ENCODE measurements at places on chromosomes 2 and 18.
A peak's percentile ranks its signal among the peaks of the same experiment; 100 is the strongest.

DNA sequence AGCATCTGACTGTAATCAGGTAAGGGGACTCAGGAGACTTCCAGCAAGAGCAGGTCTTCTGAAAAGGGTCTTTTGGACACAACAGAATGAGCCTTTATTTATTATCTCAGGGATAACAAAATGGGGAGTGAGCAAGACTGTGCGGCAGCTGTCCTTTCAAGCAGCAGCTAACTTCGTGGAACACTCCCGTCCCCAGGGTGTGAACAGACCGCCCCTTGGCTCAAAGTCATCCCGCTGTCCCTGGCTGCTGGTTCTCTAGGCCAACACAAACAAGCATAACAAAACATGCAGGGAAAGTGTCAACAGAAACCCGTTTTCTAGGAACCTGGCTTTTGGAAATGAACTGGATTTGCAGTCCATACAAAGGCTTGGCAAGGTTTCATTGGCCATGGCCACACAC lies 787.9 kb upstream of the FANCL start:
- no peak for DNase-seq

DNA sequence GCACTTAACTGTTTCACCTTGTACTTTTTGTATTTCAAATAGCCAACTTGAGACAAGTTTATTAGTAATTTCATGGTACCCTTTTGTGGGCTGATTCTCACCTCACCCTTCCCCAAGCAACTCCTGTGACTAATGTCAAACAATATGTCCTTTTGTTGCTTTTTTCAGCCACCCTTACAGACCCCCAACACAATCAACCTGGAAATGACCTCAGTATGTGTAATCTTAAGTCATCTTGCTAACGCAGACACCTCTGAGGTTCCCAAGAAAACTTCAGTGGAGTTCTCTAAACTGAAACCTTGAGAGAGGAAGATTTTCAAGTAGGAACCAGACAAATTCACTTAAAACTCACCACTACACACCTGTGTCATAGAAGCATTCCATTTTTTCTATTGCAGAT lies 69.5 kb downstream of the KYNU start:
- DNase-seq, result no peak

DNA sequence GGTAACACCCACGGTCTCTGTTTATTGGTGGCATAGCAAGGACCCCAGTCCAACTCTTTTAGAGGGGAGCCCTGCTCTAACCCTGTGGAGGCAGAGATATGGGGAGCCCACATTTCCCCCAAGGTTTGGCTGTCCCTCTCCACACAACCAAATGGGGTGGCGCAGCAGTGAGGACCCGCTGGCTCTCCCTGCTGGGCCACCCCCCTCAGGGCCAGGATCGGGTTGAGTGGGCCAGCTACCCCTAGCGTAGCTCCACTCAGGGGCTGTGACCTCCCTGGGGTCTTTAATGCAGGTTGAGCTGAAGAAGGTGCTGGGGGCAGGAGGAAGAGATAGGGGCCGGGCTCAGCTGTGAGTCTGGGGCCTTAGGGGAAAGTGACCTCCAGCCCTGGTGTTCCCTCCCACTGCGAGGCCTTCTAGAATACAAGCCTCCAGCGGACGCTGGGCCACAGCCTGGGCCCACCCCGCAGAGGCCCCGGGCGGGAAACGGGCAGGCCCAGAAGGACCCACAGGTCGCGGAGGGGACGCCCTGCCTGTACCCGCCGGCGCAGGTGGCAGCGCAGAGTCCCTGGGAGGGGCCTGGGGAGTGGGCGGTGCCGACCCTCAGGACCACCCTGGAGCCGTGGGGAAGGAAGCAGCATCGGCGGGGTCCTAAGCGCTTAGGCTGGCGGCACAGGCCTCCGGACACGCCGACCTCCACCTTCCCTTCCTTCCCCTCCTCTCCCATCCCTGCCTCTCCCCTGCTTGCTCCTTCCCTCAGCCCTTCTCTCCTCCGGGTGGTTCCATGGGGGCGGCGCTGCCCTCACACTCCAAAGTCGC lies 9.6 kb downstream of the CROCC2 start:
- no peak for DNase-seq

DNA sequence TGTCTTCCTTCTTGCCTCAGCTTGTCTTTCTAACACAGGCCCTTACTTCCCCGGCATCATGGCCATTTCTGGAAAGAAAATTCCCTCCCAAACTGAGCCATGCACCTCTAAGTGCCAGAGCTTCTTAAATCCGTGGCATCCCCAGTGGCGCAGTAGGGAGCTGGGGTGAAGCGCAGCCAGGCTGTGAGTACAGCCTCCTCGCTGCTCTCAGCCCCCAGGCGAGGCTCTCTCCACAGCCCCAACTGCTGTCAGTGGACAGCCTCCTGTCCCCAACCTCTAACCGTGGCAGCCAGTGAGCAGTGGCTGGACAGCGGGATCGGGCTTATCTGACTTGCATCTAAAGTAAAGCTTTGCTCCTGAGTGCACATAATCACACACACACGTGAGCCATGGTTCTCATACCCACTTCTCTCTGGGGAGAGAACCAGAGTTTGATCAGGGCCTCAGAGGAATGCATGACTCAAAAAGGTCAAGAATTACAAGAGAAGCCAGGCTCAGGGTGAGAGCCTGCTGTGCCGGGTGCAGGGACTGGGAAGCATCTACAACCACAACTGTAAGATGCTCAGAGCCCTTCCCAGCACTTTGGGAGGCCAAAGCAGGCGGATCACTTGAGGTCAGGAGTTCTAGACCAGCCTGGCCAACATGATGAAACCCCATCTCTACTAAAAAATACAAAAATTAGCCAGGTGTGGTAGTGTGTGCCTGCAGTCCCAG lies 50.7 kb downstream of the SFXN5 start:
- DNase-seq, result no peak

- DNase-seq, result no peak
Observed at GRCh38 chr2:213199871-213200270, 48.5 kb upstream of the IKZF2 start.

GRCh38 chr2:233090879-233091278 lies 30.7 kb downstream of the INPP5D start:
- DNase-seq, result no peak

- no peak for DNase-seq
Observed at GRCh38 chr2:235157746-235158482, 206.1 kb downstream of the SH3BP4 start.

DNA sequence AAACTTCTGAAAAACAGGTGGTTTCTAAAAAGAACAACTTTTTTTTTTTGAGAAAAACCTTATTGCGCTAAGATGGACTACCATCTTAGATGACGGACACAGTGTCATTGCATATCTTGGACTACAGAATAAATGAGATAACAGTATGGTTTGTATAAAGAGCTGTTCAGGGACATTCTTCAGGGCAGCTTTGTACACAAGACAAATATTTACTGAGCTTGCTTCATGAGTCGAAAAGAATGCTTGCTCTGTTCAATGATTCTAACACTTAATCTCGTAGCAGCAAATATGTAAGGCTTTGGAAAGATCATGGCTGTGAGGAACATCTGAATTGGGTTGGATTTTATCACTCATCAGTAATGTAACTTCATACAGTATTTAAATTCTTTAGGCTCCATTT lies 282.5 kb upstream of the CWC22 start:
- no peak for DNase-seq

DNA sequence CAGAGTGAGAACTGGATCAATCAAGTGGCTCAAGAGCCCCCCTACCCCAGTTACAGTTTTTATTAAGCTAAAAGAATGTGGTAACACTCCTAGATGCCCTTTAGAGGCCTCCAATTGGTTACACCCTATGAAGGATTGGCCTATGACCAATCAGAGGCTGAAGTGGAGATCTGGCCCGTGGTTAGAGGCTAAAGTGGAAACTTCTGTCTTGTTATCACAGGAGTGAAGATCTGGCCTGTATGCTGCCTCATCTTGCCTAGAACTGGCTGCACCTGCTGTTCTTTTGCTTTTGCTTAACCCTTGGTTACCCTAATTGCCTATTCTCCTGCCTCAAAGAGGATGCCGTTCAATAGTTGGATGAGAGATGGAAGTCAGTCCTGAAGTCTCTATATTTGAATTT lies 100.1 kb upstream of the MAP2 start:
- no peak for DNase-seq

DNA sequence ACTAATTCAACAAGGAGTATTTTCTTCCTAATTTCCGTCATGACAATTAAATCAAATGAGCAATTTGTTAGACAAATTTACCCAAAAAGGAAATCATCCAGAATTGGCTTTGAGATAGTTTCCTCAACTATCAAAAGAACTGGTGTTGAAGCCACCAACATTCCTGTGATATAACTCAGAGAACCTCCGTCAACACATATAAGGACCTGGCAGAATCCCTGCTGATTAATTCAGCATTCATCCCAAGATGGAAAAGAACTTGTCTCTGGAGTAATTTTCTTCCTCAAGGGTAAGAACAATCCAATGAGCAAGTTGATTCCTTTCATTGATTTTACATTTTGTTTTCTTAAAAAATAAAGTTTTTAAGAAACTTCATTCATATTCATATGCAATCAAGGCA lies 62.0 kb downstream of the MBD2 start:
- DNase-seq, result no peak

- DNase-seq, result no peak
Observed at GRCh38 chr2:137829251-137829650, 135.0 kb upstream of the HNMT start.

GRCh38 chr2:235910067-235910466 lies 258.1 kb downstream of the GBX2 start:
- no peak for DNase-seq

- DNase-seq, result no peak
Observed at GRCh38 chr18:7535436-7536205, 31.5 kb upstream of the PTPRM start.

DNA sequence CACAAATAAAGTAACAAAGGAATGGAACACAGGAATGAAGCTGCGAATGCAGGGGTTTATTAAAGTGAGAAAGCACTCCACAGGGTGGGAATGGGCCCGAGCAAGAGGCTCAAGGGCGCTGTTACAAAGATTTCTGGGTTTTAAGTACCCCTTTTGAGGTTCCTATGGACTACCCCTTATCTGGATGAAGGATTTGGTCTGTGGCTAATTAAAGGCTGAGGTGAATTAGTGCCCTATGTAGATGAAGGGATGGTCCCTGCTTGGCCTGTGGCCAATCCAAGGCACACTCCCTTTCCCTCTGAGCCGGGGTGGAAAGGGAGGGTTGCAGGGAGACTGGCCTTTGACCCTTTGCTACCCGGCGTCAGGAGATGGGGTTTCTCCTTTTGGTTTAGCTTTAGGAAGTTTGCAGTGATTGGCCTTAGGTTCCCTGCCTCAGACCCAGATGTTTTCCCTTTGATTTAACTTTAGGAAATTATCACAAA lies 47.5 kb upstream of the CNGA3 start:
- DNase-seq, result no peak

DNA sequence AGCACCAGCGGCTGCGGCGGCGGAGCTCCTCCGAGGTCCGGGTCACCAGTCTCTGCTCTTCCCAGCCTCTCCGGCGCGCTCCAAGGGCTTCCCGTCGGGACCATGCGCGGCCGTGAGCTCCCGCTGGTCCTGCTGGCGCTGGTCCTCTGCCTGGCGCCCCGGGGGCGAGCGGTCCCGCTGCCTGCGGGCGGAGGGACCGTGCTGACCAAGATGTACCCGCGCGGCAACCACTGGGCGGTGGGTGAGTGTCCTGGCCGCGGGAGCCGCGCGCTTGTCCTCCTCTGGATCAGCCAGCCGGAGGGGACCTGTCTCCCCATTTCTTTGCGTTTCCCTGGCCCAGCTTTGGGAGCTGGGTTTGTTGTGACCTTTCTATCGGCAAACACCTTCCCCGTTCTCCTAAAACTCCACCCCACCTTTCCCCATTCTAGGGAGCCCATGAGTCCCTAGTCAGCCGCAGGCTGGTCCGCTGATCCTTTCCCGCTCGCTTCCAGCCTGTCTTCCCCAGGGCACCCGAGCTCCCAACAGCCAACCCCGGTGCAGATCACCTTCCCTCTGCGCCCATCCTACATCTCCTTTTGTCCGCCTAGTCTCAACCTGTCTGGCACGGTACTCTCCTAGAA lies 316 bp downstream of the GRP start:
- DNase-seq, result no peak

GRCh38 chr2:6927186-6927585 lies 10.0 kb downstream of the RNF144A start:
- no peak for DNase-seq

GRCh38 chr2:45120546-45120945 lies 111.3 kb upstream of the SIX2 start:
- DNase-seq, result no peak

- no peak for DNase-seq
Observed at GRCh38 chr2:65165558-65165957, 35.7 kb upstream of the RAB1A start.

GRCh38 chr2:240136013-240136670 lies at the start of gene COPS9:
TSS of gene COPS9 (minus strand) at chr2:240136305. CDS start at chr2:240136284, 21 bp downstream.
- peak; percentile 5 for DNase-seq

- DNase-seq, result no peak
Observed at GRCh38 chr2:126786765-126787164, 111.9 kb upstream of the TEX51 start.

GRCh38 chr2:73931531-73932500 lies 5.1 kb downstream of the DGUOK start:
- DNase-seq, result no peak

DNA sequence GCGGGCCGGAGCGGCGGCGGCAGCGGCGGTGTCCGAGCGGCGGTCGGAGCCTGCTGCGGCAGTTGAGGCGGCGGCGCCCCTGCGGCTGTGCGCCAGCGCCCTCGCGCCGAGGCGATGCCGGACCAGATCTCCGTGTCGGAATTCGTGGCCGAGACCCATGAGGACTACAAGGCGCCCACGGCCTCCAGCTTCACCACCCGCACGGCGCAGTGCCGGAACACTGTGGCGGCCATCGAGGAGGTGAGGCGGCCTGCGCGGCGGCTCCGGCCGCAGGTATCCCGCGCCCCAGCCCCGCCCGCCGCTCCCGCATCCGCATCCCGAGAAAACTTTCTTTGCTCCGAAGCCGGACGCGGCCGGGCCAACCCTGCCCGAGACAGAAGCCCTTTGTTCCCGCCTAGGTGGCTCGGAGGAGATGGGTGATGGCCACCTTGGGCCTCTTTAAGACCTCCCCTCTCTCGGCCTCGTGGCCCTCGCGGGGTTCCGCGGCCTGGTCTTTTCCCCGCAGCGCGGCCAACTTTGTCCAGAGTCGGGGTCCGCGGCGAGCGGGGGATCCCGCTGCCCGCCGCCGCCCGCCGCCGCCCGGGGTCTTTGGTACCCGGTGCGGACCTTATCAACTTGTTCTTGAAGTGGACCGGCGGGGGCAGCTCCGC lies 504 bp downstream of the ASAP2 start:
- DNase-seq, result no peak

- DNase-seq, result no peak
Observed at GRCh38 chr2:236715491-236715961, 145.9 kb downstream of the ACKR3 start.

- DNase-seq, result no peak
Observed at GRCh38 chr2:97953853-97954252, 41.9 kb downstream of the TMEM131 start.

- DNase-seq, result no peak
Observed at GRCh38 chr18:73331212-73331772, 463.5 kb upstream of the NETO1 start.
